Fibroblast of lung (primary cell): ENCODE measurements at places on chromosomes 5 and 9. TPM values are rescaled to one million over a fixed set of nuclear protein-coding genes. Genes with fewer than 3 reads are reported as not detected.

CCDC171 gene
- total RNA-seq = 4.6 and 4.8 TPM in 2 replicates

ANKS6 gene
- 9.6 and 10.3 TPM in 2 replicates for total RNA-seq

FOXD4 gene
- total RNA-seq = 0.17 and 0.26 TPM in 2 replicates

CER1 gene
- total RNA-seq = not detected in 2 replicates

GPR150 gene
- total RNA-seq = under 0.01 and 0.33 TPM in 2 replicates

CCDC192 gene
- not detected in 2 replicates for total RNA-seq

SLC34A3 gene
- total RNA-seq = not detected in 2 replicates

NEUROG1 gene
- not detected in 2 replicates for total RNA-seq
